Activated CD4-positive, alpha-beta memory T cell treated with anti-CD3 and anti-CD28 coated beads, Interleukin-2, amount 10 ng/mL, durations not matched to agents 7 days and 5 days (primary cell): ENCODE measurements at places on chromosomes 5 and 9.

- DNase-seq: no peak
These were observed 118.5 kb upstream of the ERCC6L2 start for GRCh38 chr9:95756986-95757385.

GRCh38 chr9:26813247-26813646 lies 79.4 kb downstream of the CAAP1 start:
- no peak for DNase-seq

GRCh38 chr5:43900974-43901373 lies 298.0 kb downstream of the NNT start:
- no peak for DNase-seq

DNA sequence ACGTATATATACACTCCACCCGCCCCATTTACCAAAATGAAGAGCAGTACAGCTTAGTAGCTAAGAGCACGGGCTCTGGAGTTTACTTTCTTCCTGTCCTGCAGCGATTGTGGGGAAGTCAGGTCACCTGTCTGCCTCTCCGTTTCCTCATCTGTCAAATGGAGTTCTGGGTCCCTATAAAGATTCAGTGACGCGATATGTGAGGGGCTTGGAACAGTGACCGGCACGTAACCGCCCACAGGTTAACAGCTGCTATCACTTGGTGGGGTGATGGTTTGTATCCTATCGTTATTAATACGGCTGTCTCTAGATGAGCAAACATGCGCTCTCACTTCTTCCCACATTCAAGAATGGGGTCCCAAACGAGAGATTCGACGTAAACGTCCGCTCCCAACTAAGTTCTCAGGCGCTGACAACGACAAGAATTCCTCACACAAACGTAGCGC lies 426 bp downstream of the FAM114A2 start:
- peak; percentile 44 for DNase-seq

DNA sequence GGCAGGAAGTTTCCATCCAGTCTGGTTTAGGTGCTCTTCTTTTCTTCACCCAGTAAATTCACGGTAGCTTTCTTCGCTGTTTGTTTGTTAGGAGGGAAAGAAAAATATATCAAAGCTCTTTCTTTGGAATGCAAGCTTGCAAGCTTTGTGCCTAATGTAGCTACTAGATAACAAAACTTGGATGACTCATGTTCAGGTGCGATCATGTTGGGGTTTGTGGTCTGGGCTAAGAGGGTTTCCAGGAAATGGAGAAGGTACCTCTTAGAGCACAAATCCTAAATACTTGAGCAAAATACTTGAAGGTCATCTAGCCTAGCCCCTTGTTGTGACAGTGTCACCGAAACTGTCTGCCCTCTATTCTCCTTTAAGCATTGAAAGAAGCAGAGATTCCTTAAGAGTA lies 17.7 kb downstream of the SRP19 start:
- DNase-seq: peak; percentile 77

GRCh38 chr5:57313716-57314115 lies 139.9 kb downstream of the GPBP1 start:
- no peak for DNase-seq

DNA sequence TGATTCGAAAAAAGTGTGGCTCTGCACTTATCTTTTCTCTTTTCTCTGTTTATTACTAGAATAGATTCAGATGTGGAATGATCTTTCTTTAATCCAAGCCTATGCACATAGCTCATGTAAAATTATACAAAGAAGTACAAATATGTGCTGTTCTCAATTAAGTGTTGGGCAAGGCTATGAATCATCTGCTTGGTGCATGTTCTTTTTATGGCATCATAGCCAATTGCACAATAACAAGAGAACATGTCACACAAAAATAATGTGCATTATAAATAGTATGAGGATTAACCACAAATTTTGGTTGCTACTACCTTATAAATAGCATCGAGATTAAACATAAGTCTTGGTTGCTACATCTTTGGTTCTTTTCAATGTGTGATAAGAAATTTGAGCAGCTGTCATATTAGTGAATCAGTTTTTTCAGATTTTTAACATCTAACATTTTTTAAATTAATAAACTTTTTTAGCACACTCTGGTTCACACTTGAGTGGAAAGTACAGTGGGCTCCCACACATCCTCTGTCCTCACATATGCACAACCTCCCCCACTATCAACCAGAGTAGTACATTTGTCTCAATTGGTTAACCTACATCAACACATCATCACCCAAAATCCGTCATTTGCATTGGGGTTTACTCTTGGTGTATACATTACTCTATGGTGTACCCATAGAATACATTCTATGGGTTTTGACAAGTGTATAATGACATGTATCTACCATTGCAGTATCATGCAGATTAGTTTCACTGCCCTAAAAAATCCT lies 6.8 kb upstream of the RECK start:
- DNase-seq: no peak

GRCh38 chr5:33857037-33857436 lies 34.8 kb downstream of the ADAMTS12 start:
- DNase-seq: no peak

- no peak for DNase-seq
These were observed 3.3 kb upstream of the SNX24 start for GRCh38 chr5:122842016-122842580.

- no peak for DNase-seq
These were observed 30.7 kb downstream of the KCNT1 start for GRCh38 chr9:135732569-135733257.

- DNase-seq: no peak
These were observed 99.7 kb upstream of the RAI14 start for GRCh38 chr5:34556509-34556782.

DNA sequence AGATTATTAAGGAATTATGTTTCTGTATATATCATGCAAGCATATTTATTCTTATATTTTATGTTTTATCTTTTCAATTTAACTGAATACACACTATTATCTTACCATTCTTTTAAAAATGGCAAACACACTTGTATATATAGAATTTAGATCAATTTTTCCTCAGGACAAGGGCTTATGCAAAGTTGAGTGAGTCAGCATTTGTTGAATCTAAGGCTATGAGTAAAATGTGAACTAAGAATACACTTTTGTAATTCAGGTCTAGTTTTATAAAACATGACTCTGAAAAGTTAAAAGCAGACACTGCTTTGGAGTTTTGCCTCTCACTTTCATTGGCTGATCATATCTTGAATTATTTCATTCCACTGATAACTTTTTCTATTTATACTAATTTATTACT lies 127.8 kb downstream of the FOCAD start:
- DNase-seq: no peak
